ENCODE measurements at places on chromosomes 12 and 14.

DNA sequence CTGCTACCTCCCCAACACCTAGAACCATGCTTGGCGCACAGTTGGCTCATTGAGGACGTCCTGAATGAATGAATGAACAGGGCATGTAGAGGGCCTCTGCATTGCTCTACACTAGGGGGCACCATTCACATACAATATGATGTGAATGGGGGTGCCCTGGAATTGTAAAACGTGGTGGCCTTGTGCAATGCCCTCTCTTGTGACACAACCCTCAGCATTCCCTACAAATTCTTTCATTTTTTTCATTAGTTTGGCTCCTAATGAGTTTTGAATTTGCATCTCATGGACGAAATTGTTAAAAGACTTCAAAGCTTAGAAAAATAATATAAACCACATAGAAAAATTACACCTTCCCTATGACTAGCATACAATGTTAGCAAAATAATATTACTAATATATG, 2.3 kb upstream of the DIO2 start:
- DNase-seq: no peak

DNA sequence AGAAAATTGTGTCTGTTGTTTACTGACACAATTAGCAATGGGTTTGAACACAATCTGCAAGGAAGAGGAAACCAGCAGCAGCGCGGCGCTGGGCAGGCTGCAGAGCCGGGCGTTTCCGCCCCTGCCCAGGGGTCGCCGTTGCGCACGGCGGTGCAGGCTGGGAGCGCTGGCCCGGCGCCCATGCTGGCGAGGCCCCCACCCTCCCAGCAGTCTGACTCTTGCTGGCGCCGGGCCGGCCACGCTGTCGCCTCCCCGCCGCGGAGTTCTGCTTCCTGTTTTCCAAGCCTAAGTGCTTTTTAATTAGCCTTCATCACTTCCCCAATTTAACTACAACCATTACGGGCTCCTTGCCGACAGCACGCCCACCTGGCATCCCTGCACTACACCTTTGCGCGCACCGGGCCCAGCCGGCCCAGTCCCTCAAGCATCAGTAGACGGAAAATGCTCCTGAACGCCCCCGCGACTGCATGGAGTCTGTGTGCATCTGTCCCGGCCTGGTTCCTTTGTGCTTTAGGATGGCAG, 212.1 kb downstream of the GXYLT1 start:
- DNase-seq: peak; percentile 36

DNA sequence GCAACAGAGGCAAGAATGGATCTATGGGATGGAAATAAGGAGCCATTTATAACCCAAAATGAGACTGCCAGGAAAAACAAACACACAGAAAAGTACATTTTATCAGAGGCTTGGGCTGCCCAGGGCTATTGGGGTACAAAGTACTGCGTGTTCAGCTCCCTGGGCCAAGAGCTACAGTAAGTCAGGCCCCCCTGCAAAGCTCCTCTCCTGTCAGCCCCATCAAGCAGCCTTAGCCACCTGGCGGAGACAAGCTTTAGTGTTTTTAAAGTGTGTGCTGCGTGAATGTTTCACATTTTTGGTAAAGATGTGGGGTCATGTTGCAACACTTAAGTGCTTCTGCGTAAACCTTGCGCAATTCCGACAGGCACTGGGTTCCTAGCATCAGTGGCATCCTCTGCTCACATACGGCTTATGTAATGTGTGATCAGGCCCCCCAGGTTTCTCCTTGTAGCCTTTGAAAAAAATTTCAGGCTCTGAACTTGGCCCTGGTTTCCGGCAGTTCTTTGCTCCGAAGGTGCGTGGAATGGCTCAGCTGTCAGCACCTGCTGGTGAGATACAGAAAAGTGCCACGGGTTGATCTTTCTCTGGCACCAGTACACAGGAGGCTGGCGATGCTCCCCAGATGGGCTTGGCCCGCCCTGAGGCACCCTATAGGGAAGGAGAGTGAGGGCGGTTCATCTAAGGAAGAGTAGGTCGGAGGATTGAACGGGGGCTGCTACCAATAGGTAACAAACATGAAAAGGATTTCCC, 198.7 kb upstream of the EEA1 start:
- peak; percentile 27 for DNase-seq

- no peak for DNase-seq
Measured at GRCh38 chr14:79111987-79112501, 941.9 kb downstream of the NRXN3 start.

DNA sequence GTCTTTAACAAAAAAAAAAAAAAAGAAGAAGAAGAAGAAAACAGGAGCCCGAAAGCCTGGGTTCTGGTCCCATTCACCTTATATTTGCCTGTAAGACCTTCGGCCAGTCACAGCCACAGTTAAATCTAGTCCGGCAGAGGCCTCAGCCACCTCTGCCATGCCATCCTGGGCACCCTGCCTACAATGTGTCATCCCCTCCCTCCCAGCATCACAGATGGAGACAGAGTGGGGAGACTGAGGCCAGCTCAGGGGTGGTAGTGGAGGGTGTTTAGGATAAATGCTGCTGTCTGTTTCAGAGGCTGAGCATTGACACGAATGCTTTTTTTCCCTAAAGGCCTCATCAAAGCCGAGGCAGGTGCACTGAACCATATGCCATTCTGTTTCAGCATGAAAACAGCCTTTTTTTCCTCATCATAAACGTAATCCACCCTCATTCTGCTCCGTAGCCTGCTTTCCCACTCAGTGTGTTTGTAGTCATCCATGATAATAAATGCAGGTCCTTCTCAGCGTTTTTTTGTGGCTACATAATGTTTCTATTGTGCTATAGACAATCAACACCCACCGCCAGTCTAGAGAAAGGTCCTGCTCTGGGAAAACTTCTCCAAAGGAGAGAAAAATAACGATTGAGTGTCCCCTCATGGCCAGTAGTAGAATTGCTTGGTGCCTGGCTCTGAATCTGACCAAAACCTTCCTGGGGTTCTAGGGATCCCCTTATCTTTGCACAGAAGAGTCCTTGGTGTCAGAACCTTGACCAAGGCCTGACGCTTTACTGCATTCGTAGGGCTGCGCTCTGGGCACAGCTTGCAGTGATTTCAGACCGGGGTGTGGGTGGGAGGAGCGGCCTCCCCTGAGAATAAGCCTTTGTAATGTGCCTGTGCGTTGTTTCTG, 41.1 kb upstream of the TSPAN9 start:
- DNase-seq: no peak

DNA sequence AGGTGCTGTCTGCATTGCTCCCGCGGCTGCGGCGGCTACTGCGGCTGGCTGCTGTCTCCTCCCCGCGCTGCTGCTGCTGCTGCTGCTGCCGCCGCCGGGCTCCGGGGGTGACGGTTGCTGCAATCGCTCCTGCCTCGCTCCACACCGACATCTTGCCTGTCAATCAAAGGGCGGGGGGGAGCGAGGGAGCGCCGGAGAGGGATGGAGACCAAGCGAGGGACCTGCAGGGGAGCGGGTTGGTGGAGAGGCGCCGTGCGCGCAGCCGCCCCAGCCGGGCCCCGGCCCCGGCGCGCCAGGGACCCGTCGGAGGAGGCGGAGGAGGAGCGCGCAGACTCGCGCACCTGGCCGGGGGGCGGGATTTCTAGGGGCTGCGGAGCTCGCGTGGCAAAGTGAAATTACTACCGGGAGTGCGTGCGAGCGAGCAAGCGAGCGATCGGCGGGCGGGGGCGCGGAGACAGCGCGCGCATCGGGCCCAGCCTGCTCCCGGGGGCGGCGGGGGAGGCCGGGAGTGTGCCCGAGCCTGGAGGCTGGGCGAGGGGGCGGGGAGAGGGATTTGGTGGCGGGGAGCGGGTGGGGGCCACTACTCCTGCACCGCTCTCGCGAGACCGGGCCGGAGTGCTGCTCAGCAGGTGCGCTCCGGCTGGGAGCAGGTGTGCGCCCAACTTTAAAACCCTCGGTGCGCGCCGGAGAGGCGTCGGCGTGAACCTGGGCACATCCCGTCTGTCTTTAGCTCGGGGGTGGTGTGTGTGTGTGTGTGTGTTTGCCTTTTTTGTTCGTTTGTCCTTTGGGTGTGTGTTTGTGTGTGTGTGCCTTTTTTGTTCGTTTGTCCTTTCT, at the start of gene KSR2:
Gene KSR2, minus strand, starts transcription at position 165 of the 834 bp plus-strand sequence. CDS start 735 bp downstream, outside the sequence.
- peak; percentile 6 for DNase-seq

- no peak for DNase-seq
Measured at GRCh38 chr14:61476754-61477410, 155.5 kb downstream of the PRKCH start.

DNA sequence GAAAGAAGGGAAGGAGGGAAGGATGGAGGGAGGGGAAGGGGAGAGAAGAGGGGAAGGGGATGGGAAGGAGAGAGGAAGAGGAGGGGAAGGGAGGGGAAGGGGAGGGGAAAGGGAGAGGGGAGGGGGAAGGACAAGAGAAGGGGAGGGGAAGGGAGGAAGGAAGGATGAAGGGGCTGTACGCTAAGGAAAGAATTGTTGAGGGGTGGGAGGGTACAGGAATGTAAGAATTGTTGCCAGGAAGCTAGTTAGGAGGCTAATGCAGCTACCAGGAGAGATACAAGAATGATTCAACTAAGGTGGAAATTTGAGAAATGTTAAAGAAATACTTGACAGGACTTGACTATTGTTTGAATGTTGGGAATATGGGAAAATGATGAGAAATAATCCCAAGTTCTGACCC, 261.2 kb downstream of the DPF3 start:
- DNase-seq: no peak

- no peak for DNase-seq
Measured at GRCh38 chr12:97837401-97837800, 374.8 kb downstream of the RMST start.

DNA sequence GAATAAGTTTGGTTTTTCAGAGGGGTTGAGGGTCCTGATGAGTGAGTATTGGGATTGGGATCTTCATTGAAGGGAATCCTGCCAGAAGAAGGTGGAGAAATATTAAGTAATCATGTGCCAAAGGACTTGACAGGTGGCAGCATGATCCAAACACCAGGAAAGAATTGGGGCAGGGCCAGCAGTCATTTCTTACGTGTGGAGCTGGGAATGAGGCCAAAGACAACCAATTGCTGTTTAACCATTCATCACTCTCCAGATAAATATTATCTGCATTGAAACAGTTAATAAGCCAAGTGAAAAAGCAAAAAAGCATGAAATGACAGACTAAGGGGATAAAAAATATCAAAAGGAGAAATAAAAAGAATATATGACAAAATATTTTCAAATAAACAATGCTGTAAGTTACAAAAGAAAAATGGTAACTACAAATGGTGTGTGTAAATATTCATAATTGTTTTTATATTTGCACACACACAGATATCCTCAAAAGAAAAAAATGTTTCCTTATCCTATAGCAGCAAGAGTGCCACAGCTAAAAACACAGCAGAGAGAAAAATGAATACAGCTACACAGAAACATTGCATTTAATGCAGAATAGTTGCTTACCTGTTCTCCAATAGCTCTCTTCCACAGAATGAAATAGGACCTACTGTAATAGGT, 26.2 kb downstream of the C2CD5 start:
- DNase-seq: no peak

DNA sequence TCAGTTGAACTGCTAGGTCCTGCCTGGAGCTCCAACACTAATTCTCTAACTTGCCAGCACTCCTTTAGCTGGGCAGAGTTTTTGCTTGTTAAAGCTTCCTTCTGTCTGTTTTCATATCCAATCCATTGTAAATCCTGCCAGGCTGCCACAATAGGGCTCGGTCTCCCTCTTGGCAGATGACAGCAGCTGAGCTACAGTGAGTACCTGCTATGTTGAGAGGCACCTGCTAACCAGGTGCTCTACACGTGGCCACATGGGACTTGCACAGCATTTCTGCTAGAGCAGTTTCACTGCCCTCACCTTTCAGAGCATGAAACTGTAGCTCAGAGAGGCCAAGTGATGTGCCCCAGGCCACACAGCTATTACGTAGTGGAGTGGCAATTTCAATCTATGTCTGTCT, 106.6 kb upstream of the NOS1 start:
- no peak for DNase-seq

Data from K562 (cell line).